Stimulated activated CD8-positive, alpha-beta memory T cell treated with anti-CD3 and anti-CD28 coated beads, Interleukin-7, amount 100 ng/mL, for 1 hour (primary cell): ENCODE measurements at places on chromosomes 7 and 10.

GRCh38 chr7:74202841-74203556, 6.8 kb upstream of the LAT2 start:
- no peak for DNase-seq

DNA sequence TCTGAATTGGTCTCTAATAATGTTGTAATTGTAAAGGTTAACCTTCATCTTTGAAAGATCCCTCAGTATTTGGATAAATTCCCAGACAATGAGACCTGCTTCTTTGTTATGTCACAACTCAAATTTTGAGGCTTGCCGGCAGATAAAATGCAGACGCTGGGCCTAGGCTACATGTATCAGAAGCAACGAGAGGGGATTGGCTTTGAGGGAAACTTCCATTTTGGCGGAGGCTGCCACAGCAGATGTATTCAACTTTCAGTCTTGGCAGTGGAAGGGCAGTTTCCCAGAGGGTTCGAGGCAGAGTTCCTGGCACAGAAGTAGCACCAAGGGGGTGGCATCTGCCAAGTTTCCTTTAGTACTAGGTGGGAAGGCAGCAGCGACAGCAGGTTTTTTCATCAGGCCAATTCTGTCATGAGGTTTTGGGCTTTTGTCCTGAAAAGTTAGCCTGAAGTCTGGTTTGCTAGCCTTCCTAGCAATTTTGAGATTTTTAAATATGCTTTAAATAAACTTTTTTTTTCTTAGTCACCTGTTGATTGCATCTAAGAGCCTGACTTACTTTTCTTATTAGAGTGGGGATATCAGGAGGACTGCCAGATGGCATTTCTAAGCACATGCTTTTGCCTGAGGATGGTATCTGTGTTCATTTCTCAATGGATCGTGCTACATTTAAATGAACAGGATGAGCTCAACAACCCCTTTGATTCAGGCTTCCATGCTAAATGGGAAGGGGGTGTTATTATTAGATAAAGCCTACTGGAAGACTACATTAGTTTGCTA, 89.5 kb upstream of the FAM3C start:
- DNase-seq, result no peak

- no peak for DNase-seq
Observed at GRCh38 chr7:12898620-12899019, 211.2 kb downstream of the ARL4A start.

DNA sequence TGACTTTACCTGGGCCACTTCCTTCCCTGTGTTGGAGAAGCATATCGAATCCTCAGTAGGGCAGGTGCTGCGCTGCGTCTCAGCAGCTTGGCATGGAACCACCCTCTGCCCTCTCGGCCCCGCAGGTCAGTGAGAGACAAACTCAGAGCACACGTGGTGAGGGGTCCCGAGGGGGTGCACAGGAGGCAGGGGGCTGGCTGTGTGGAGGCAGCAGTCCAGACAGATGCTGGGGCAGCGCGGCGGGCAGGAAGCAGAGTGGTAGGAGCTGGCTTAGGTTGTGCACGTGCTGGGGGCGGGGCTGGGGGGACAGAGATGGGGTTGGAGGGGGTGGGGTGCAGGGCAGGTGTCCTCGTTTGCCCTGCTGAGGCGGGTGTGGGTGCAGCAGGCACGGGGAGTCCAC, 33.1 kb downstream of the NUB1 start:
- no peak for DNase-seq

DNA sequence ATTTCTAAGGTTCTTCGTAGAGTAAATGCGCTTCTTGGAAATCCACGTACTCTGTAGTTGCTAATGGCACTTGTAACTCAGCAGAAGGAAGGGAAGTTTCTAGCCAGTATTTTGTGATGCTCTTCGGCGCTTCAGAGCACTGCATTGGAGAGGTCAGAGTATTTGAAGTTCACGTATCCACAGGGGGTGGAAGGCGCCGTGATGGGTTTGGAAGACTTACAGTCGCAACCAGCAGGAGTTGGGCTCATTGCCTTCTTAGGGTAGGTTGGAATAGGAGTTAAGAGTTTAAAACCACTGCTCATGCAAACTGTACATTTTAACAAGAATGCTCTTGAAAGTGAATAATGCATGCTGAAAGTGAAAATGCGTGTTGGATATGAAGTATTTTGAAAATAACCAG, 49.1 kb downstream of the SHH start:
- no peak for DNase-seq

DNA sequence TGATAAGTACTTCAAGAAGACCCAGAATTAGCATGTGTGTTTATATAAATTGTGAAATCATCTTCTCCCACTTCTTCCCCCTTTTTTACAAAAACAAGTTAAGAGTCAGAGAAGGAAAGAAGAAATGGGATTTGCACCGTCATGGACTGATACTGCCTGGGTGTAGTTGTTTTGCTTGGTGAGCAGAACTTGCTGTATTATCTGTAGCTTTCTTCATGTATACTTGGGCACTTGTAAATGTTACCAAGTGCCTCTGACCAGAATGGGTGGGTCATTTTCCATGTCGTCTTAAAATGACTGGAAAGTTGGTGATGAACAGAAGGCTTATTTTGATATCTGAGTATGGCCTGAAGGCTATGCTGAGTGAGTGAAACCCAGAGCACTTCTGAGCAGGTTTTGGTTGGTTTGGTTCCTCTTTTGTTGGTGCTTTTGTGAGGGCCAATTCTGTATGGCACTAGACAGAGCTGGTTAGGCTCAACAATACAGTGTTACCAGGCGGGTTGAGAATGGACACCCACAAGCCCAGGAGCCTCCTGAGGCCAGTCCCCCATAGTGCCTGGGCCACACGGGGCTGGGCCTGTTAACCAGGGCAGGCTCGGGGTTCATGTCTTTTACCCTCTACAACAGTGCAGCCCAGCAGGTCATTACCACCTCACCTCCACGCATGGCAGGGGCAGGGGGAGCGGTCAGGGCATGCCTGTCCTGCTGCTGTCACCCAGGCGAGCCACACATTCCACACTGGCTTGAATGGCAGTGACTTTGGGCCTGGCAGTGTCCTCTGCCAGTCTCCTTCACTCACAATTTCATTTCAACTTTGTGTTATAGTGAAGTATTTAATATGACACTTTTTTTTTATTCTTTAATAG, 115.1 kb downstream of the CCNY start:
- DNase-seq, result no peak
